ENCODE measurements at places on chromosomes 2 and 18. TPM values are rescaled to one million over a fixed set of nuclear protein-coding genes. Genes with fewer than 3 reads are reported as not detected.

Gene GRHL1
- total RNA-seq = 1.1 TPM

Gene SESTD1
- total RNA-seq = 11.6 TPM

Gene LOXHD1
- total RNA-seq = not detected

Gene KCNIP3
- not detected for total RNA-seq

DNA sequence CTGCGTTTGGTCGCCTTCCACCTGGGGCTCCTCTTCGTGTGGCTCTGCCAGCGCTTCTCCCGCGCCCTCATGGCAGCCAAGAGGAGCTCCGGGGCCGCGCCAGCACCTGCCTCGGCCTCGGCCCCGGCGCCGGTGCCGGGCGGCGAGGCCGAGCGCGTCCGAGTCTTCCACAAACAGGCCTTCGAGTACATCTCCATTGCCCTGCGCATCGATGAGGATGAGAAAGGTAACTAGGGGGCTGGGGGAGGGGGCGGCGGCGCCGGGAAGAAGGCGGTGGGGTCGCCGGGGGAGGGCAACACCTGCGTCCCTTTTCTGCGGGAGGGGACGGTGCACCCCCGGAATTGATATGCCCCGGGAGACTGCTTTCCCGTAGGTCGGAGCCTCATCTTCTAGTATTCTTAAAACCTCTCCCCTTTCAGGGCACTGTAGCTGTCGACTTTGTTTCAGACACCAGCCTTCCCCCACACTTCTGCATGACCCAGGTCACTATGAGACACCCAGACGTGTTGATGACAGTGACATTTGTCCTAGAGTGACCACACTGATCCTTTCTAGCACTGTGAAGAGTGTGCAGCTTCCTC is 755 bp downstream of the SPAST start:
- peaks cover 4% of the 10 kb centered on the region for H3K36me3 ChIP-seq
- H3K27ac ChIP-seq = peak overlapping the region; percentile 90
- peak; percentile 41 for DNase-seq
- H3K4me3 ChIP-seq = peak overlapping the region; percentile 97

- peaks cover 9% of the 10 kb centered on the region for H3K4me1 ChIP-seq
- no peak overlapping the region for H3K27ac ChIP-seq
- H3K27me3 ChIP-seq = peaks cover 9% of the 10 kb centered on the region
- H3K36me3 ChIP-seq = no peaks in the 10 kb centered on the region
Observed at GRCh38 chr18:3383381-3383915, 66.5 kb upstream of the TGIF1 start.

DNA sequence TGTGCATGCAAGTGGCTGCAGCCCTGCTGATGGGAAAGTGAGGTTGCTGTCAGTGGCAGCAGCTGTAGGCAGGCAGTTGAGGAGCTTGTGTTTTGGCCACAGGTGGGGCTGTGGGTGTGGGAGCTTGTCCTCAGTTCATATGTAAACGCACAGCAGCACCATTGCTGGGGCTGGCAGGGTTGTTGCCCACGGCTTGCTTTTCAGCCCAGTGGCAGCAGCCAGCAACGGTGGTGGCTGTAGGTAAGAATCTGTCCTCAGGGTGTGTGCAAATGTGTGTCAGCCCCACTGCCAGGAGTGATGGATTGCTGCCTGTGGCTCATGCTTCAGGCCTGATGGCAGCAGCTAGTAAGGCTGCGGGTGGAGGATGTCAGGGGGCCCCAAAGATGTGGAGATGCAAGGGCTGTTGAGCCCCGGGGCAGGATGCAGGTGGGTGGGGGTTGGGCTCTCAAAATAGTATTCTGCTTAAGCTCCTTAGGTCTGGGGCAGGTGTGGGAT is 141.3 kb upstream of the THUMPD2 start:
- no peak overlapping the region for H3K27ac ChIP-seq
- DNase-seq = no peak
- H3K4me3 ChIP-seq = peak overlapping the region; percentile 44
- no peaks in the 10 kb centered on the region for H3K36me3 ChIP-seq
- peaks cover 2% of the 10 kb centered on the region for H3K27me3 ChIP-seq

- no peak for DNase-seq
- no peak overlapping the region for H3K27ac ChIP-seq
Observed at GRCh38 chr2:233058717-233059546, 1.2 kb upstream of the INPP5D start.

DNA sequence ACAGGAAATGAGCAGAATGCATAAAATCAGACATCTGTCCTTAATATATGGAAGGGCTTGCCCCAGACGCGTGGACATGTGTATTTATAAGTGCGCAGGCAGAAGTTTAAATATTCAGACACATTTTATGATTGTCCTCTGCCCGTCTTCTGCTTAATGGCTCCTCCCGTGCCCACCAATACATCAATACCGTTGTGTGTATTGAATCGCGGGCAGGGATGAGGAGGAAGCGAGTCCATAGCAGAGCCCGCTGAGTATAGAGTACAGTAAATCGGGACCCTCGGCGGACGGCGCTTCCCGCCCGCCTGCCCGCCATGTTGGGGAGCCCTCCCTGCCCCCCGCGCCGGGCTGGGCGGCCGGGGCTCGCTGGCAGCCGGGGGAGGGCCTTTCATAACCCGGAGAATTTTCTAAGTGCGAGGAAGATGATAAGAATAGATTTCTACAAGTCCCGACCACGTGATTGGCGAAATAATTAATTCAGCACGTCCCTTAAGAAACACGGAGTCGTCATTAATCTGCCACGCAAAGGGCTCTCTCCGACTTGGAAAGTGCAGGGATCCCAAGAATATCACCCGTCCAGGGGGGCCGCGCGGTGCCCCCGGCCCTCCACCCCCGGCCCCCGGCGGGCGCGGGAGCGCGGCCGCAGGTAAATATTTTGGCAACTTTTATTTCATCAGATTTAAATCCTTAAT is at the start of gene HOXD3:
Gene HOXD3, plus strand, starts transcription at position 501 of the 692 bp plus-strand sequence. CDS start 11,808 bp downstream, outside the sequence.
- H3K4me1 ChIP-seq = peaks cover 12% of the 10 kb centered on the region
- H3K4me3 ChIP-seq = peak within 1 kb of the TSS; percentile 10
- peak within 1 kb of the TSS; percentile 38 for H3K27ac ChIP-seq
- peaks cover 64% of the 10 kb centered on the region for H3K27me3 ChIP-seq
- no peak for DNase-seq

DNA sequence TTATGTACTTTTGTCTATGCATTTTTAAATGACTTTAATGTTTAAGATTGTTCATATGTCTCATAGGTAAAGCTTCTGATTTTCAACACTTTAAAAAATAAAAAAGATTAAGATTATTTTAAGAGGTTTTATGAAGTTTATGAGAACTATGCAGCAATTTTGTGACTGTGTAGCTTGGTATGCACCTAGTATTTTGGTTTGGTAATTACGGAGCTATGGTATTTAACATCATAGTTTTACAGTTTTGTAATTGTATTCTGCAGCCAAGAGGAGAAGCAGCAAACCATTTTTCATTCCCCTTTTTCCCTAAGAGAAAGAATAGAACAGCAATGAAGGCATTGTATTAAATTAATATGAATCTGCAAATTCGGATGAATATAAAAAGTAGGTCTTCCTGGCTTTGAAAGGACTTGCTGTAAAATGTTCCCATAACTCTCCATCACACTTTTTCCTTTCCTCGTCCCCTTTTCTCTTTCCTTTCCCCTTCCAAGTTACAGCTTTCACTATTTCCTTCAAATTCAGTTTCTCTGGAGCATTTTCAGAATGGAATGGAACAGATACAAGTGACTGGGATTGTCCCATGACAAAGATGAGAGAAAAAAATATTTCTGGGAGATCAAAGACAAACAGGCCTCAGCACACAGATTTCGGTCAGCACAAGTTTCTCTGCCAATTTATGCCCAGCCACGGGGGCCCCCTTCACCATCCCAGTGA is 26.1 kb upstream of the PIEZO2 start:
- no peaks in the 10 kb centered on the region for H3K27me3 ChIP-seq
- DNase-seq = no peak
- H3K4me3 ChIP-seq = no peak overlapping the region

DNA sequence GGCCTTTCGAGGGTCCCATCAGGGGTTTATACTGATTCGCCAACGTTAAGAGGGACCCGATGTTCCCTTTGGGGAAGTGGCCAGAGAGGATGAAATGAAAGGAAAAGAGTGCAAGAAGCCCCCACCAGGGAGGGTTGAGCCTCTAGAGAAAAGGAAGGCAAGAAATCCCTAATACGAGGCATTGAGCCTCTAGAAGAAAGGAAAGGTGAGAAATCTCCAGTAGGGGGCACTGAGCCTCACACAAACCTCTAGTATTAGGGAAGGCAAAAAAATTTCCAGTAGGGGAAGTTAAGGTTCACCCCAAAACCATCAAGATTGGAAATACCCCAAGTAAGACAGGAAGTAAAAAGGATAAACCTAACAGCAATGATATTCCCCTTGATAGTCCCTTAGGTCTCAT is 9.8 kb upstream of the SAP130 start:
- no peak overlapping the region for H3K4me3 ChIP-seq
- peaks cover 24% of the 10 kb centered on the region for H3K27me3 ChIP-seq
- no peaks in the 10 kb centered on the region for H3K4me1 ChIP-seq
- H3K36me3 ChIP-seq = peaks cover 12% of the 10 kb centered on the region
- H3K27ac ChIP-seq = no peak overlapping the region

- H3K27ac ChIP-seq = no peak overlapping the region
- H3K4me3 ChIP-seq = no peak overlapping the region
- DNase-seq = no peak
- no peaks in the 10 kb centered on the region for H3K4me1 ChIP-seq
- no peaks in the 10 kb centered on the region for H3K27me3 ChIP-seq
Observed at GRCh38 chr18:56255381-56255780, 383.0 kb downstream of the TXNL1 start.

- peaks cover 3% of the 10 kb centered on the region for H3K36me3 ChIP-seq
- H3K4me1 ChIP-seq = peaks cover 10% of the 10 kb centered on the region
- peaks cover 55% of the 10 kb centered on the region for H3K27me3 ChIP-seq
- DNase-seq = no peak
- H3K4me3 ChIP-seq = no peak overlapping the region
Observed at GRCh38 chr2:150486539-150487484, 655 bp downstream of the RND3 start.

- H3K4me1 ChIP-seq = no peaks in the 10 kb centered on the region
- no peak overlapping the region for H3K27ac ChIP-seq
- no peaks in the 10 kb centered on the region for H3K36me3 ChIP-seq
Observed at GRCh38 chr18:12474146-12474545, 66.4 kb downstream of the PRELID3A start.

GRCh38 chr18:60003610-60004185 is 103.9 kb downstream of the PMAIP1 start:
- no peak overlapping the region for H3K4me3 ChIP-seq
- peaks cover 3% of the 10 kb centered on the region for H3K36me3 ChIP-seq
- H3K27ac ChIP-seq = no peak overlapping the region
- H3K4me1 ChIP-seq = no peaks in the 10 kb centered on the region

DNA sequence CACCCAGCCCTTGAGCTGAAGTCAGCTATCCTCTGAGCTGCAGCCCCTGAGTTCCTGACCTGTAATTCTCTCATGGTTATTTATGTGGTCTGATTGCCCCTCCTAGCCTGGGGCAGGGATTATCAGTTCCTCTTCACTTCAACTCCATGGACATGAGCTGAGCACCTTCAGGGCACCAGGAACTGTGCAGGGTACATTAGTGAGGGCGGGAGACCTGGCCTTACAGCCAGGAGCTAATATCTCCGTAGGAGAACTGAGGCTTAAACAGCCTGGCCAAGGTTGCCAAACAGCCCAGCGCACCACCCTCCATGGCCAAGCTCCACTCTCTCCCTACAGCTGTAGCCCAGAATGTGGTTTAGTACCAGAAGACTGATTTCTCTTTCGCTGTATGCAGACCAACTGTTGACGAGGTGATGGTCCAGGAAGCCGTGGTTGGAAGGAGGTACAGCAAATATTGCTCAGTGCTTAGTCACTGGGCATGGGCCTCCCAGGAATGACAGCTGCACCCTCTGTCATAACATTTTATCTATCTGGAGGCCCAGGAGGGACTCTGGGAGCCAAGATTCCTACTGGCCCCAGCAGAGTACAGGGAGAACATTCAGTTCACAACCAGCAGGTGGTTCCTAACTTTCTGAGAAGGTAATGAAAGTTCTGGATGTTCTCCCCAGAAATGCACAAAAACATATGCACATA is 228.7 kb upstream of the SIX2 start:
- H3K4me1 ChIP-seq = no peaks in the 10 kb centered on the region
- peaks cover 25% of the 10 kb centered on the region for H3K27me3 ChIP-seq
- peak; percentile 49 for DNase-seq
- H3K36me3 ChIP-seq = no peaks in the 10 kb centered on the region

DNA sequence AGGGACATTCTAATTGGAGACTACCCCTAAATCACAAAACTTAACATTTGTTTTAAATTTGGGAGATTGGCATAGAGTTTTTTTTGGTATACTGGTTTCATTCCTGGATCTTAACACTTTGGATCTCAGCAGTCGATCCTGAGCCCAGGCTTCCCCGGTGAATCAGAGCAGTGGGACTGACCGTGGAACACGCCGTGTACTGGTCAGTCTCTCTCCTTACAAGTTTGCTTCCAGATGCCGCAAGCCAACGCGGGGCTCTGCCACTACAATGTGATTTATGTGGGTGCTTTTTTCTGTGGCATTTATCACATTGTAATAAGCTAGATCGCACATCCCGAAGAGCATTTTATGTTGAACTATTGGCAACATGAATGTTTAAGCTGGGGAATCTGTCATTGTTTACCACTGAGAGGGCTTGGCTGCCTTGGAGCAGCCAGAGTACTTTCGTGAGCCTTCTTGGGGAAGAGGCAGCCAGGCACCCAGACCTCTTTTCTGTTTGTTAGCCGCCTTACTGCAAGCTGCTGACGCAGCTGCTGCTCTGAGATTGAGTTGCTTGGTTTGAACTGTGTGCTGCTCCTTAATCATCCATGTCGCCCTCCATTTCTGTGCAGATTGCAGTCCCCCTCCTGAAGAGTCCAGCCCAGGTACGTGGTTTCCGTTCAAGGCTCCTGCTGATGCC is 49.3 kb downstream of the COA5 start:
- no peaks in the 10 kb centered on the region for H3K4me1 ChIP-seq
- DNase-seq = no peak
- peaks cover 23% of the 10 kb centered on the region for H3K36me3 ChIP-seq
- H3K4me3 ChIP-seq = no peak overlapping the region
- peak overlapping the region; percentile 10 for H3K27ac ChIP-seq
- no peaks in the 10 kb centered on the region for H3K27me3 ChIP-seq

GRCh38 chr2:54757500-54757899 is 34.0 kb downstream of the EML6 start:
- H3K4me1 ChIP-seq = peaks cover 4% of the 10 kb centered on the region
- no peaks in the 10 kb centered on the region for H3K36me3 ChIP-seq
- H3K27me3 ChIP-seq = no peaks in the 10 kb centered on the region
- no peak overlapping the region for H3K4me3 ChIP-seq
- H3K27ac ChIP-seq = no peak overlapping the region
- DNase-seq = peak; percentile 37

DNA sequence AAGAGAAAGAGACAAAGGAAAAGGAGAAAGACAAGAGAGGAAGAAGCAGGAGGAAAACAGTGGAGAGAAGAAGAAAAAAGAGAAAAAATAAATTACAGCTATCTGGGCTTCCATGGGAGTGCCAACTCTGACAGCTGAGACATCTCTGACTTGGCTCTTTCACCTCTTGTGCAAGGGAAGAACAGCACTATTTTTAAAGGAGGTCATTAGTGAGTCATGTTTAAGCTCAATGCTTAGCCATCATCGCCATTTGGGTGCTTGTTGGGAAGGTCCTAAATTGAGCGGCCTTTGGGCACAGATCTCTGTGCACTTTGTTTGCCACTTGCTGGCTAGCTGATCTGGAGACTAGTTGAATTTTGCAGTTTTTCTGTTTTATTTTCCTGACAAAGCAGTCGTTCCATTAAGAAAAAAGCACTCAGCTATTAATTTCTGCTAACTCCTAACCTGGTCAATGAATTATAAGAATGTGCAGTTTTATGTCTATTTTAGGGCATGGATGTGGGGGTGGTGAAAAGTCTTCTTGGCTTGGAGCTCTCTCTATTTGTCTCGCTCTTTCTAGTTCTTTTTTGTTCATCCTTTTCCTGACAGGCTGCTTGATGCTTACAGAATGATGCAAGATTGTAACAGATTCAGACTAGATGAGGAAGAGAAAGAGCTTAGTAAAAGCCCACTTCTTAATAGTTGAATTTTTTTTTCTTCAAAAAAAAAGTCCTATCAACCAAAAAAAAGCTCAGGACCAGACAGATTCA is 231.5 kb downstream of the SLC8A1 start:
- no peaks in the 10 kb centered on the region for H3K4me1 ChIP-seq
- H3K27me3 ChIP-seq = no peaks in the 10 kb centered on the region
- no peak for DNase-seq
- no peak overlapping the region for H3K4me3 ChIP-seq
- no peaks in the 10 kb centered on the region for H3K36me3 ChIP-seq
